ENCODE measurements at places on chromosomes 3 and 15.

DNA sequence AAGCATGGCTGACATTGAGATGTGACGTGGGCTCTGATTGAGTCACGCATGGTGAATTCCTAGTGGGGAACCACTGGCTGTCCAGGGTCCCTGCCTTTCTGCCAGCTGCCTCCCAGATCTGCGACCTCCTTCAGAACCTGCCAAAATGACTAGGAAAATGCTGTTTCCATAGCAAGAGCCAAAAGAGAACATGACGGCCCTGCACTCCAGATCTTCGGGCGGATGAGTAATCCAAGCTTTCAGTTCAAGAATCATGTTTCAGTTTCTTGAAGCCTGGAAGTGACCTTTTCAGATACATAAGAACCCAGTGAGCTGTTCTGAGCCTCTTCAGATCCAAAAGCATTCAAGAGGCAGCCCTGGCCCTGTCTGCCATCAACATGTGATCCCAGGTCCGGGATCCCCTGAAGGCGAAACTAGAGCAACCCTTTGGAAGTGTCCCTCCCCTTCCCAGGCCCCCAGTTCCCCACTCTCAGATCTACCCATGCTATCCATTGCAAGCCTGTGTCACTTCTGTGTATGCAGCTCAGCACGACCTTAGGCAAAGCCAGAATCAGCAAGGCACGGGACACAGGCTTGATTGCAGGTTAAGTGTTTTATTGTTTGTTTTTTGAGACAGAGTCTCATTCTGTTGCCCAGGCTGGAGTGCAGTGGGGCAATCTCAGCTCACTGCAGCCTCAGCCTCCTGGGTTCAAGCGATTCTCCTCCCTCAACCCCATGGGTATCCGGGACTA, 19.7 kb downstream of the ANKRD63 start:
- no peak for DNase-seq

DNA sequence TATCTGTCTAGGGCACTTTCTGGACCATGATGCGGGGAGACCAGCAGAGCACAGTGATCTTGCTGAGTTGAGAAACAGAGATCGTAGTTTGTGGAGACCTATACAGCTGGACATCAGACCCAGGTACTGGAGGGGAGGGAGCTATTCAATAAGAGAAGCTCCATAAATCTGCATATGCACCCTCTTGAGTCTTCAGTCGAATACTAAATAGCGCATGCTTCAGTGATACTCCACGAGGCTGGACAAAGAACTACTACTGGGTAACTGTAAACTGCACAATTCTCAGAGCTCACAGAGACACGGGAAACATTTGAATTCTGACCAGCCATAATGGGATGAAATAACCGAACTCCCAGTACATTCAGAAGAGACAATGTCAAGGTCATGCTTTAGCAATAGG, 49.7 kb downstream of the MINAR1 start:
- DNase-seq: no peak

DNA sequence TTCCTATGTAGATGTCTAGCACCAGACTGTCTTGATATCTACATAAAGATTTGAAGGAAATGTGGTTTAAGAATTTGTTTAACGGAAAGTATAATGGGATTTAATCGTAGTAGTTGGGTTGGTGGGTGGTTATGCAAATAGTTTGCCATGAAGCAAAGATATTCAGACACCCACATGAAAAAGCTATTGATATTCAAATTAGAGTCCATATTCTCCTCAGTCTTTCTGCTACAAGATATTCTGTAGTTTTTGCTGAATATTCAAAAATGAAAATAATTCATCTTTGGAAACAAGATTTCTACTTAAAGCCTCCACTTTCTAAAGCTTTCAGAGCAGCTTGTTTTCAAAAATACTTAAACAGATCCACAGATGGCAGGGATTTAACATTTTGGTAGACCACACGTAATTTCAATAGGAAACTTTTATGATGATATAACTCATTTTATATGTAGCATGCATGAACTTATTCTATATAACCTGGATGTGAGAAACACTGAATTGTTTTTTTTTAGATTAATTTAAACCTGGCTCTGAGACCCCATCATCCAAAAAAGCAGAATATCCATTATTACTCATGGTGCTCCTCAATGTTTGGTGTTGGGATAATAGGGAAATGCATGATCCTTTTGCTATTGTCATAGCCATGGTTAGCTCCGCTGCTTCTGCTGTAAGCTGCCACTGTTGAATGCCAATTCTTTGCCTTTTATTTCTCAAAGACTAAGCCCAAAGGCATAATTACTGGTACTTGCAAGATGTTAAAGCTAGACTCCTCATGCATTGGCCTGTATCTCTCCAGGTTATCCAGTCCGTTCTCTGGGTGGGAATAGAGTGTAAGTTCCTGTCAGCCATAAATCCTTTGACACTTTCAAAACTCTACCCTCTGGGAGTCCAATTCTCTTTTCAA, 98.0 kb downstream of the GMNC start:
- no peak for DNase-seq

DNA sequence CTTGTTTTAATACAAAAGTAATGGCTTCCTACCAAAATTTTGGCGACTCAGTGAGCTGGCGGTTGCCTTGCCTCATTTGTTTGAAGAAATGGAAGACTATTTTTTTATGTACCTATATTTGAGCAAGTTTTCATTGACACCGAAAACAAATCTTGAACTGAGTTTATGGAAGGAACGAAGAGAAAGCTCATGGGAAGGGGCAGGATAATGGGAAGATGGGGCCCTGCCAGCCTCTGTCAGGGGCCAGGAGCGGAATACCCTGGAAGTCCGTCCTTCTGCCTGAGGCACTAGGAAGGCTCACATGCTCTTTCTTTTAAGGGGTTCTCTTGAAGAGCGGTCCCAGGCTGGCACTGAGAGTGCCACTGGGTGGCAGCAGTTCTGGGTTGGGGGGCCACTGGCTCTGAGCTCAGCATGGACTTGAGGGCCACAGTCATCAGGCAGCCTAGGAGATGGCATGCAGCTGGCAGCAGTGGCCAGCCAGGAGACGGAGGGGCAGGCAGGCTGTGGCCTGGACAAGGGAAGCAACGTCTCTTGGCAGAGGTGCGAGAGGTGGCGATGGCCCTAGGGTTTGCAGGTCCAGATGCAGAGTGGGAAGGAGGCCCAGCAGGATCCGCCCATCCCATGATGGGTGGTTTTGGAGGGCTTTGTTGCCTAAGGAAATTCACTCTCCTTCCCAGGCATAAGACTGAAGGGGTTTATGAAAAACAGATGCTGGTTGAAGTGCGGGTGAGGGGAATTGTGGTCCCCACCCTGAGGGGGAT, 41.6 kb downstream of the ISG20 start:
- DNase-seq: no peak

DNA sequence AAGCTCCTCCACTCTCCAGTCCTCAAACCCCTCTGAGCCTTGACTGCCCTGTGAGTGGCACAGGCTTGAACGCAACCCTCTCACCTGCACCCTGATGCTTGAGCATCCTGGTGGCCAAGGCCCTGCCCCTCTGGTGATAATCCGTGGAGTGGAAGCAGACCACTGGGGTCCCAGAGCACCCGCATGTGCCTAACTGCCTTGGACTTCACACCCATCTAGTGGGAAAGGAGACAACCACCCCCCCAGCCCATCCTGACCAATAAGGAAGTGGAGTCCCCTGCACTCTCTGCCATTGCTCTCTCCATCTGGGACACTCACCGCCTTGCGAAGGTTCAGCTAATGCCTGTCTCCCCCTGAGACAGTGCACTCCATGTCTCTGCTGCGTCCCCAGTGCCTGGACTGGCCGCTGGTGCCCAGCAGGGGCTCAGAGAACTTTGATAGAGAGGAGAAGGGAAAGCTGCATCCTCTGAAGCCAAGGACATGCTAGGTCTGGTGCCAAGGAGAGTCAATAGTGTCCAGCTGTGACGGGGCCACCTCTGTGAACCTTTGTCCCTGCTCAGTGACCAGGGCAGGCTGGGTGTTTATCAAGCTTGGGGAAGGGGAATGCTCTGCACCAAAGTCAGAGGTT, 3.4 kb downstream of the KLF15 start:
- DNase-seq: no peak

DNA sequence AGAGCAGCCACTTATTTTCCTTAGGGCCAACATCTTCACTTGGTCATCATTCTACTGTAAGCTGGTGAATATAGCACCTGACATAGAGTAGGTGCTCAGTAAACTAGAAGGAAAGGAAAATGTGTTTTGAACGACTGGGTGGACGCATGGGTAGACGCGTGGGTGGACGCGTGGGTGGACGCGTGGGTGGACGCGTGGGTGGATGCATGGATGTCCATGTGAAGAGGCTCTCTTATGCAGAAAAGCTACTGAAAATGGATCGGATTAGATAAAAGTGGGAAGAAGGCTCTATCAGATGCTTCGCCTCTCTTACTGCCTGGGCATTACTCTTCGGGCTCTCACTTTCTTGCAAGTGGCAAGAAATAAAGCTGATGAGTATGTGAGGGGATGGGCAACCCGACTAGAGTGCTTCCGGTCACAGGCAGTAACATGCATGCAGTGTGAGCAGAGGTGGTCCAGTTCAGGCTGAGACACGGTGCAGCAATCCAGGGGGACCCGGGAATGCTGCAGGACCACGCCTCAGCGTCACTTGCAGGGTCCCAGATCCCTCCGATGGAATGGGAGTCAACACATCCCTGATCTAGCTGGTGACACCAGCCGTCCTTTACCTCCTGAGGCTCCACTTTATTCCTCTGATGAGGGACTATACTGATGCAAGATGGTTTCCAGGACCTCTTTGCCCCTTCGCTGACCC, 138.0 kb upstream of the MEF2A start:
- DNase-seq: no peak

GRCh38 chr3:65101450-65101849, 413.6 kb upstream of the ADAMTS9 start:
- DNase-seq: no peak

GRCh38 chr3:173411375-173411973, 13.9 kb downstream of the NLGN1 start:
- DNase-seq: no peak

GRCh38 chr3:142863010-142863817, 25.7 kb downstream of the PCOLCE2 start:
- no peak for DNase-seq

GRCh38 chr3:52532517-52532837, 1.2 kb downstream of the NT5DC2 start:
- DNase-seq: no peak

GRCh38 chr3:15324379-15324808, 8.0 kb downstream of the SH3BP5 start:
- no peak for DNase-seq

DNA sequence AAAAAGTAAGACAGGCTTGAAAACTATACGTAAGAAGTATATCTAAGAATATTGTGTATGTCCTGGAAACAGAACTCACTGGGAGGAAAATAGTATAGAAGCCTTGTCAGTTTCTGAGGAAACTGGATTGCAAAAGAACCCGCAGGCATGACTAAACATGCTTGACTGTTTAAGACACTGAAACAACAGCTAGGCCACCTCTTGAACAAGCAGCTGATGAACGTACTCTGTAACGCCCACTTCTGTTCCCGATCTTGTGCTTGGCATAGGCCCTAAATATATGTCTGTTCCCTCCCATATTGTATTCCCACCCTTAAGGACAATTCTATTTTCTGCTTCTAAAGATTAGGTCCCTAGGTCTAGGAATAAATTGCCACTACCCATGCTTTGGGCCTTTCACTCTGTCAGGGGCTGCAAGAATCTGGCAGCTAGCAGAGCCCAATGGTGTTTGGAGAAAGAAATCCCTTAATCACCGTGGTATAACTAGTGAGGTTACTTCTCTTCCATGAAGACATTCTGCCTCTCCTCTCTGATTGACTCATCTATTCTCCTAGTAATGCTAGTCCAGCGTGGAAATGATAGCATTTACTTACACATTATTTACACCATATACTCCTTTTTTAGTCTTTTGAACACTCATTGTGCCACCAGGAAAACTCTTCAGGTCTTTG, 46.2 kb downstream of the CD200 start:
- no peak for DNase-seq

DNA sequence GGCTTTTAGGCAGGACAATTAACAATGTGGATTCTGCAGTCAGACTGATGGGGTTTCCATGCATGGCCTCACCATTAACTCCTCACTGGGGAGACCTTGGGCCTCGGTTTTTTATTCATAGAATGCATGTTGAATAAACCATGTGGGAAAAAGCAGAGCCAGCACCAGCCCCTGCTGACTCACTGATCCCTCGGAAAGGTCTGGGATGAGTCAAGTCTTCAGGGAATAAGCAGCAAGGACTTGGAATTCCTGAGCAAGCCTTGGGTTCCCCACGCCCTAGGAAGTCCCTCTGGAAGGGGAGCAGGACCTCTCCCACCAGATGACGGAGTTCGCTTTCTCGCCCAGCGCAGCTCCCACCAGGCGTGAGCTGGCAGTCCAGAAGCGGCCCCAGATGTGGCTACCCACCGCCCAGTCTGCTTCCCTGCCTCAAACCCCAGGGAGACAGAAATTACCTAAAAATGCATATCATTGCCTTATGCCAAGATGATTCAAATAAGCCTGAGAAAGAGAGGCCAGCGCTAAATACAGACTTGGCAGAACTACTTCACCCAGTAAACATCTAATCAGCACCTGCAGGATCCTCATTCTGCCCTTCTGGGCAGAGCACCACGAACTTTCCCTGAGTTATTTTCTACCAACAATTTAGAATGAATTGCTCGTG, 45.4 kb downstream of the BTD start:
- no peak for DNase-seq

DNA sequence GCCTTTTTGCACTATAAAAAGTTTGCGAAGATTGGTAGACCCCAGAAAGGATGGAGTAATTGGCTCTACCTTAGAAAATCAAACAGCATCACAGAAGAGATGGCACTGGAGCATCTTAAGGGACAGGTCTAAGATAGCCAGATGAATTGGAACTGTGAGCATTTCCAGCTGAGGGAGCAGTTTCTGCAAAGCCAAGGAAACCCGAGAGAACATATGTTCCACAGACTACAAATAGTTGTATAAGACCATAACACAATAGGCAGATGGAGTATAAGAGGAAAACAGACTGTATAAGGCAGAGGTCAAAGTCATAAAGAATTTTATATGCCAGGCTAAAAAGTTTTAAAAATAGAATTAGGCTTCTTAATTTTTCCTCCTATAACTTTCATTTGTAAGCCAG, 46.0 kb downstream of the TSC22D2 start:
- DNase-seq: no peak

- DNase-seq: no peak
Measured at GRCh38 chr3:195063581-195064193, 207.3 kb downstream of the XXYLT1 start.

DNA sequence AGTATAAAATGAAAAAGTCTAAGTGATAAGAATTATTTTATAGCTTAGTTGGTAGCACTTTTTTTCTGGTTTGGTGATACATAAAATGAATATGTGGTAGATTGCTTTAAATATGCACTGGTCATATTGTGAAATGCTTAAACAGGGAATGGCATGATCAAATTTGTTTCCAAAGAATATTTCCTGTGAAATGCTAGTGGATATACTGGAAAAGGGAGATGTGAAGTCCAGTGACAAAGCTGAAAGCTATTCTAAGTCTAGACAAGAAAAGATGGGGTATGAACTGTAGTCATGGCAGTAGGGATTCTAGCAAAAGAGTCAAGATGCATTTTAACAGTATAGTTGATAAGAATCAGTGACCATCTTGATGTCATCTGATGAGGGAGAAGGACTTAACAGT, 98.9 kb upstream of the MME start:
- DNase-seq: no peak

DNA sequence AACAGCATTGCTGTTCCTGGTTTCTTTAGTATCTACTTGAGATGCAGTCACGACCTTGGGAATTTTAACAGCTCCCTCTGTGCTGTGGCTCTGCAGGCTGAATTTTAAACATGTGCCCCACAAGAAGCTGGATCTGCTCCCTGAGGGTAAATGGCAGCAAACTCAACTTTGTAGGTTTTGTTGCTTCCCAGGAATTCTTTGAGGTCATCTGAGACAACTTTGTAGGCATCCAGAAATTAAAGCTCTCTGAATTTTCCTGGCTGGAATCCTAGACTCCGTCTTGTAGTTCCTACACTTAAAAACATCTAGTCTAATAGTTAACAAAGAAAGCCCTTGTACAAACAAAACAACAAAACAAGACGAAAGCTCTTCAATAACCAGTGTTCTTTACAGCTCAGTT, 366.3 kb downstream of the FEZF2 start:
- DNase-seq: no peak

All from anterior cingulate cortex (tissue), 58 donors.